Stimulated activated CD4-positive, alpha-beta T cell treated with anti-CD3 and anti-CD28 coated beads, Interleukin-12 subunit alpha, Interleukin-12 subunit beta, amount 100 ng/mL, for 48 hours (primary cell): ENCODE measurements at places on chromosomes 12 and 14.

- DNase-seq, result no peak
Observed at GRCh38 chr12:107492393-107493134, 193.0 kb upstream of the PWP1 start.

- no peak for DNase-seq
Observed at GRCh38 chr14:72975770-72976169, 49.5 kb downstream of the DCAF4 start.

DNA sequence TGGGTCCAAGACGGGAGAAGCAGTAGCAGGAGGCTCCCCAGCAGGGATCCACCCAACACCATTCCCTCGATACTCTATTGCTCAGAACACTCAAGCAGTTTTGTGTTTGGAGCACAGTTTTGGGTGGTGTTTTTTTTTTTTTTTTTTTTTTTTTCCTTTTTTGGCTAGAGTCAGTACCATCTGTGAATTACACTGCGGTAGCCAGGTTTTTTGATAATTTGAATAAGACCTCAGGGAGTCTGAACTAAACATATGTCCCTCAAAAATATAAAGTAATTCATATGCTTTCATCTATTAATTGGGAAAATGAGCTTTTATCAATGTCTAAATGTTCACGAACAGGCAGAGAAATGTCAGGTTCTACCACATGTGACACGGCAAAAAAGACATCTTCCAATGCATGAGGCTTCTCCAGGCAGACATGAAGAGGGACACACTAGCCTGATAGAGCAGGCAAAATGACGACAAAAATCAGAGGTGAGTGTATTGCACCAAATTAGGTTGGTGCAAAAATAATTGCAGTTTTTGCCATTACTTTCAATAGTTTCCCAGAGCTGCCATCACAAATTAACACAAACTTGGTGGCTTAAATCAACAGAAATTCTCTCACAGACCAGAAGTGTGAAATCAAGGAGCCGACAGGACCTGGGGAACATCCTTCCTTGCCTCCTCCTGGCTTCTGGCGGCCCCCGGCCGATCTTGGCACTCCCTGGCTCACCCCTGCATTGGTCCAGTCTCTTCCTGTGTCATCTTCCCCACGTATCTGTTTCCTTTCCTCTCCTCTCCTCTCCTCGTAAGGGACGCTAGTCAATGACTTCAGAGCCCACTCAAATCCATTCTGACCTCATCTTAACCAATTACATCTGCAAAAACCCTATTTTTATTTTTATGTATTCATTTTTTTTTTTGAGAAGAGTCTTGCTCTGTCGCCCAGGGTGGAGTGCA, 33.9 kb downstream of the FOXN3 start:
- no peak for DNase-seq

GRCh38 chr12:3988519-3989217, 115.5 kb upstream of the PARP11 start:
- no peak for DNase-seq

DNA sequence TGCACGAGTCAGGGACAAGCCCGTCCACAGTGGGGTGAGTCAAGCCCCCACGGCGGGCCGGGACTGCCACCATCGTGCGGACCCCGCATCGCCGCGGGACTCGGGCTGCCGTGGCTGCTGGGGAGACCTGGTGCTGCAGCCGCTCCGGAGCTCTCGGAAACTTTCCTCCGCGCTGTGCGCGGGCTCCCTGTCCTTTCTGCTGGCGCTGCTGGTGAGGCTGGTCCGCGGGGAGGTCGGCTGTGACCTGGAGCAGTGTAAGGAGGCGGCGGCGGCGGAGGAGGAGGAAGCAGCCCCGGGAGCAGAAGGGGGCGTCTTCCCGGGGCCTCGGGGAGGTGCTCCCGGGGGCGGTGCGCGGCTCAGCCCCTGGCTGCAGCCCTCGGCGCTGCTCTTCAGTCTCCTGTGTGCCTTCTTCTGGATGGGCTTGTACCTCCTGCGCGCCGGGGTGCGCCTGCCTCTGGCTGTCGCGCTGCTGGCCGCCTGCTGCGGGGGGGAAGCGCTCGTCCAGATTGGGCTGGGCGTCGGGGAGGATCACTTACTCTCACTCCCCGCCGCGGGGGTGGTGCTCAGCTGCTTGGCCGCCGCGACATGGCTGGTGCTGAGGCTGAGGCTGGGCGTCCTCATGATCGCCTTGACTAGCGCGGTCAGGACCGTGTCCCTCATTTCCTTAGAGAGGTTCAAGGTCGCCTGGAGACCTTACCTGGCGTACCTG, 1.1 kb downstream of the PDE3A start:
- no peak for DNase-seq

DNA sequence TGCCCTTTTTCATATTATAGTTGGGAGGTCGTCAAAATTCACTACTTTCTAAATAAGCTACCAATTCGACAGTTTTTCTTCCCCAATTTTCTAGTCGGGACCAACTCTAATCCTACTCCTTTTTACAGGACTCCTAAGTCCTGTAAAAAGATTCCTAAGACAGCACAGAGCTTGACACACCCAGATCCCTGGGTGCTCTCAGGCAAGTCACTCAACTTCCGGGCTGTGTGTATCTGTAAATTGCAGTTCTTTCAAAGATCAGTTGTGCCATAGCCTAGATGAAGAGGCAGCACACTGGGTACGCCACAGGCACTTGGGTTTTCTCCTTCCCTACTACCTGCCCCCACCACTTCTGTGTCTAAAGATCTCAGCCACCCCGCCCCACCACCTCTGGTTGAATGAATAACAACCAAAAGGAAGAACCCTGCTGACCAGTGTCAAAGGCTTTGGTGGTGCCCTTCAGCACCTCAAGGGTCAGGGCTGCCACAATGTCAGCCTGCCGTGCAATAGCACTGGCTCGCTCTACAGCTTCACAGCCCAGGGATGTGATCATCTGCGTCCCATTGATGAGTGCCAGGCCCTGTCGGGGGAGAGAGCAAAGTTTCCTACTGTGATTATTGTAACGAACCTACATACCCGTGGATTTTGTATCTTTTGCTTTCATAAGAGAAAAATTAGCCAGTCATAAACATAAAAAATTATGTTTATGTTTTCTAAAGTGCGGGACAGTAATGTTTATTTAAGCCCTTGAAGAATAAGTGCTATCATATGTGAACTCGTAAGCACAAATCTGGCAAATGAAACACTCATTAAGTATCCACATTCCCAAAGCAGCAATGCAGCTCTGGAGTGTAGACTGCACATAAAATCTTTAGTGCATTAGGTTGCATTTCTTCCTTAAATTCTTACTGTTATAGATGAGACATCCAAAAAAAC, 9.2 kb downstream of the HAL start:
- DNase-seq, result no peak

DNA sequence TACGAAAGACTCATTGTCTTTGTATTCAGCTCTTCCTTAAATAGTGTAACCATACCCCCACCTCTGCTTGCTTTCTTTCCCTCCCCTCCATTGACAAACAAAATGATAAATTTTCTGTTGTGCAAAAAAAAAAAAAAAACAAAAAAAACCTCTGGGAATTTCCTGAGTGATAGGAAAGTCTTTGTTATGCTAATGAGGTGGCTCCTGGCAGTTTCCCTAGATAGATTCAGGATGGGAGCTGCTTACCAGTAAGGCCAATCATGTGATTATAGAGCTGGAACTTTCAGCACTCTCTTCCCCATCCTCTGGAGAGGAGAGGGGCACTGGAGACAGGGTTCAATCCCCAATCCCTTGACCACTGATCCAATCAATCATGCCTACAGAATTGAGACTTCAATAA, 120.5 kb downstream of the NUAK1 start:
- no peak for DNase-seq

DNA sequence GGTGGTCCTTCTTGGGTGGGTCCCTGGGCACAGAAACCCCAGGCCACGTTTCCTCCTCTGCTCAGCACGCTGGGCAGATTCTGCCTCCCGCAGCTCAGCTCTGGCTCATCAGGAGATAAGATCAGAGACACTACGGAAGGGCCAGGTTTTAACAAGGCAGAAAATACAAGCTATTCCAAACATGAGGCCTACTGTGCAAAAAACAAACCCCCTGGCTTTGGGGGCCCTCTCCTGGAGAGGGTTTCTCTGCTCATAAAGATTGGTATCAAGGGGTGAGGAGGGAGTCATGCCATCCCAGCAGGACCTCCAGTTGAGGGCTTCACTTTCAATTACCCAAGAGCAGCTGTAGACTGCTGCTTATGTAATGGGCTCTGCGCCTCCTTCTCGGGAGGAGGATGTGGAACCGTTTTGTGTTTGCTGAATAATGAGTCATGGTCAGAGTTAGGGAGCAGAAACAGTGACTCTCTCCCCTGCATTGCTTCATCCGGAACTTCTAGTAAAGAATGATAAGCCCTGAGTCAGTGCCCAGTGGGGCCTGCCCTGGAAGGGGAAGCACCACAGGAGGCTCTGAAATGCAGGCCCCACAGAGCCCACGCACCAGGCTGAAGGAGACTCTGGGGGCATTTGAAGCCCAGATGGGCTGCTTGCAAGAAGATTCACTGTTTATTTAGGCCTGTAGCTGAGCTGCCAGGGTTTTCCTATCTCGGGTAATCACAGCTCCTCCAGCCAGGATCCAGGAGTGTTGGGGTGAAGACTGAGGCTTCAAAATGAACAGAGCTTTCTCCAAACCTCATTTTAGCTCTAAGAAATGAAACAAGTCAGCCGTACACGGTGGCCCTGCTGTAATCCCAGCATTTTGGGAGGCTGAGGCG, 79.3 kb downstream of the SSPN start:
- DNase-seq, result peak; percentile 53

GRCh38 chr14:86892152-86892956, 1100.6 kb downstream of the GALC start:
- DNase-seq, result no peak

DNA sequence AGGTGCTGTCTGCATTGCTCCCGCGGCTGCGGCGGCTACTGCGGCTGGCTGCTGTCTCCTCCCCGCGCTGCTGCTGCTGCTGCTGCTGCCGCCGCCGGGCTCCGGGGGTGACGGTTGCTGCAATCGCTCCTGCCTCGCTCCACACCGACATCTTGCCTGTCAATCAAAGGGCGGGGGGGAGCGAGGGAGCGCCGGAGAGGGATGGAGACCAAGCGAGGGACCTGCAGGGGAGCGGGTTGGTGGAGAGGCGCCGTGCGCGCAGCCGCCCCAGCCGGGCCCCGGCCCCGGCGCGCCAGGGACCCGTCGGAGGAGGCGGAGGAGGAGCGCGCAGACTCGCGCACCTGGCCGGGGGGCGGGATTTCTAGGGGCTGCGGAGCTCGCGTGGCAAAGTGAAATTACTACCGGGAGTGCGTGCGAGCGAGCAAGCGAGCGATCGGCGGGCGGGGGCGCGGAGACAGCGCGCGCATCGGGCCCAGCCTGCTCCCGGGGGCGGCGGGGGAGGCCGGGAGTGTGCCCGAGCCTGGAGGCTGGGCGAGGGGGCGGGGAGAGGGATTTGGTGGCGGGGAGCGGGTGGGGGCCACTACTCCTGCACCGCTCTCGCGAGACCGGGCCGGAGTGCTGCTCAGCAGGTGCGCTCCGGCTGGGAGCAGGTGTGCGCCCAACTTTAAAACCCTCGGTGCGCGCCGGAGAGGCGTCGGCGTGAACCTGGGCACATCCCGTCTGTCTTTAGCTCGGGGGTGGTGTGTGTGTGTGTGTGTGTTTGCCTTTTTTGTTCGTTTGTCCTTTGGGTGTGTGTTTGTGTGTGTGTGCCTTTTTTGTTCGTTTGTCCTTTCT, at the start of gene KSR2:
Gene KSR2 (minus strand): TSS at position 165 of the 834 bp plus-strand sequence. CDS start 735 bp downstream, outside the sequence.
- DNase-seq, result peak; percentile 44

GRCh38 chr12:5333096-5333495, 98.8 kb upstream of the NTF3 start:
- no peak for DNase-seq

- DNase-seq, result no peak
Observed at GRCh38 chr12:127820271-127820670, 446.7 kb upstream of the TMEM132C start.

DNA sequence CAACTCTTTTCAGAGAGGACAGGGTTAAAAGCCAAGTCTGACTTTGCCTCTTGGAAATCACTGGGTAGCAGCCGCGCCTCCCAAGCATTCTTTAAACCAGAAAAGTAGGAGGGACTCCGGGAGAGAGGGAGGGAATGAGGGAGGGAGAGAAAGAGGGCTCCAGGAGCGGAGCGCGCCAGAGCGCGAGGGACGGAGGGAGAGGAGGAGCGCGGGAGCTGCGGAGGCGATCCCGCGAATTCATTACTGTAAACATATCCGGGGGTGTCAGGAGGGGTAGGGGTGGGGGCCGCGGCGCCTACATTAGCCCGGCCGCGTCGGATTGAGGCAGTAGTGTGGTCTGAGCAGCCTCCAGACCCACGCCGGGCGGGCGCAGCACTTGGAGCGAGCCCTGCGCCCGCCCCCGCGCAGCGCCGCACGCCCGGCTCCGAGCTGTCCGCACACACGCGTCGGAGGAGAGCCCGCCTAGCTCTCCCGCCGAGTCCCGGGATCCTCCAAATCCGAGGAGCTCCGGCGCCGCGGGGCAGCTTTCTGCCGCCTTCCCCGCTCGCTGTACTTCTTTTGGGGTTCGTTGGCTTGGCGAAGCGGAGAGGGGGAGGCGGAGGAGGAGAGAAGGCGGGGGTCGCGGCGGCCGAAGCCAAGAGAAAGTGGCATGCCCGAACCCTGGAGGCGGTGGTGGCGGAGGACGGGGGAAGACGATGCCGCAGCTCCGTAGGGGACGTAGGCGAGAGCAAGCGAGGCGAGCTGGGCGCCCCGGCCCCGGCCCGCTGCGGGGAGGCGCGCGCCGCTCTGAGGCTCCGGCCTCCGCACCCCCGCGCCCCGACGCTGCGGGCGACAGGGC, 3.3 kb downstream of the FLRT2 start:
- no peak for DNase-seq

- no peak for DNase-seq
Observed at GRCh38 chr12:4051596-4051995, 178.4 kb upstream of the PARP11 start.

DNA sequence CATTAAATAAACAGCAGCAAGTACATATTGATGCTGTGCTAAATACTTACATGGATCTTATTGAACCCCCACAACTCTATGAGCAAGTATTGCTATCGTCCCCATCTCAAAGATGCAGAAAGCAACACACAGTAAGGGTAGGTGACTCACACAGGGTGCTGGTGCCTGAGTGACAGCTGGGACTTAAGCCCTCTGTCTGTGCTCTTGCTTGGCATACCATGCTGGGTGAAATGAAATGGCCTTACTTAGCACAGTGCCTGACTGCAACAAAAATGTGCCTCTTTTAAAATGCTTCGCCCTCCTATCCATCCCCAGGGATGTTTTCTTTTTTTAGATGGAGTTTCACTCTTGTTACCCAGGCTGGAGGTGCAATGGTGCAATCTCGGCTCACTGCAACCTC, 788 bp downstream of the TEX52 start:
- no peak for DNase-seq

GRCh38 chr12:72261885-72262284, 10.3 kb upstream of the TRHDE start:
- no peak for DNase-seq

GRCh38 chr12:105640761-105641160, 310.3 kb downstream of the C12orf75 start:
- DNase-seq, result no peak
